H7 (cell line): ENCODE measurements at places on chromosomes 3 and 15.
A peak's percentile ranks its signal among the peaks of the same experiment; 100 is the strongest.

- DNase-seq, result no peak
Measured at GRCh38 chr3:45355351-45355750, 33.0 kb upstream of the LARS2 start.

DNA sequence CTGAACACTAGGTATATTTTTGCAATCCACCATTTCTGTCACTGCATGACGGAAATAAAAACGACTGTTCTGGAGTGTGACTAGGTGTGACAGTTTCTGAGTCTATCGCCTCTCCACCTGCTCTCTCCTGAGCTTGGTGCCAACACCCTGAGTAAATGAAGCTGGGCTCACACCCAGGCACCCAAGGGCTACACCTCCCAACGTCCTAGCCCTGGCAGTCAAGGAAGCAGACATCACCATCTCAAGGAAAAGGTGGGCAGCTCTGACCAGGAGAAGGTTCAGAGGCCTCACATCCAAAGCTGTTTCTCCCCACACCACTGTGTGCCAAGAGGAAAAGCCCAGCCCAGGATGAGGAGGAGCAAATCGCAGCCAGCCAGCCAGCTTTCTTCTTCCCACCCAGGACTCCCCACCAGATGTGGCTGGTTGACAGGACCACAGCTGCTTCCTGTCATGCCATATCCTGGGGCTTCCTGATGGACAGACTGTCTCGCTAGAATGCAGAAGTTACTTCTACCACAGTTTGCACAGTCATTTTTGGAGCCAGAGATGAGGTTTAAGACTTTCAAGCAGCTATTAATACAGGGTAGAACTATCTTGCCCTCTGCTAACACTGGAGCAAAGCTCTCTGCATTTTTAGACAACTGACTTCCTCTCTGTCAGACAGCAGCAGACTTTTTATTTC lies 3.3 kb downstream of the SCAMP2 start:
- DNase-seq, result no peak

DNA sequence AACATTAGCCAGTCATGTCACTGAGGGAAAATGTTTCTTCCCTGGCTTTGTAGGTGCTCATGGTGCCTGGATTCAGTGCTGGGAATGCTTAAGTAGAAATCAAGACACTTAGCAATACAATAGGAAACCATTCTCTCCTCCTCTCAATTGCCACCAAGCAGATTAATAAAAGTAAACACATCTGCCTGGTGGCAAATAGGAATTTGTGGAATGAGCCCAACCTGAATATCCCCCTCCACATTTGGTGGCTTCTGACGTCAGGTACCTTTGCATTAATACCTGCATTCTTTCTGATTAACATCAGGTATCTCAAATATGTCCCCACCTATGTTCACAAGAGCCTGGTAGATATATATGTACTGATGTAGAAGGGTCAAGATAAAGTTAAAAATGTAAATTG lies 42.7 kb downstream of the PPP2R3A start:
- DNase-seq, result no peak

GRCh38 chr3:9866639-9867038 lies 13.4 kb downstream of the CIDEC start:
- DNase-seq, result no peak

- DNase-seq, result no peak
Measured at GRCh38 chr3:122365073-122365472, 18.0 kb downstream of the MIX23 start.

GRCh38 chr3:54837964-54838363 lies 89.9 kb downstream of the LRTM1 start:
- no peak for DNase-seq

DNA sequence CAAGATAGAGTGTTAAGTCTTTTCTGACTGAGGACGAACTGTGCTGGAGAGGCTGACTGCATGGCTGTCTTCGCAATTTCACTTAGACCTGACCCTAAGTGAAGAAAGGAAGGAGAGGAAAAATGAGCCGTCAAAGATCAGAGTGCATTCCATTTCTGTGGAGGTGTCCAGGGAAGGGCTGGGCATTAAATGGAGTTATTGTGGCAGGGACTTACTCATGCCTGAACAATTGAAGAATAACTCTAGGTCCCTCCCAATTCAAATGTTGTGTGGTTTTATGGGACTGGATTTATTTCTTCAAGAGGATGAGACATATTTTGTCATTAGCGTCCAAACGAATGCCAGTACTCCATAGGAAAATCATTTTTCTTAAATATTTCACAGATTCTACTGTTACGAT lies 187.3 kb upstream of the CFAP20DC start:
- DNase-seq, result no peak

- DNase-seq, result no peak
Measured at GRCh38 chr3:117734496-117734895, 1024.9 kb downstream of the TUSC7 start.

DNA sequence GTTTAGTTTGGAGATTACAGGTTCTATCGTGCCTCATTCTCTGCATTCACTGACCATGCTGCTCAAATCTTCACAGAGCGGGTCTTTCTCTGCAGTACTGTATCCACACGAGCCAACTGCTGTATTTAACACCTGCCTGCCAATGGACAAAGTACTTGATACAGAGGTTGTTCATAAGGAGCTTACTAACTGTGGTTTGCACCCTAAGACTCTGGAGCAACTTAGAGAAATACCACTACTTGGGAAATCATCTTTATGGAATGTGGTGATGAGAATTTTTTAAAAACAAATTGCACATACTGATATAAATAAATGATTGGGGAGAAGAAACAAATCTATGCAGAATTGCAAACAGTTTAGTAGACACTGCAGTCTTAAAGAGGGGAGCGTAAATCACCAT lies 90.0 kb downstream of the PPP2R3A start:
- DNase-seq, result no peak

- peak; percentile 61 for DNase-seq
Measured at GRCh38 chr15:58932710-58933280, 684 bp downstream of the SLTM start.
